Aorta (tissue), 5 donors: ENCODE measurements at places on chromosomes 7 and 10. TPM values are rescaled to one million over a fixed set of nuclear protein-coding genes. Genes with fewer than 3 reads are reported as not detected.
A peak's percentile ranks its signal among the peaks of the same experiment; 100 is the strongest.

DNA sequence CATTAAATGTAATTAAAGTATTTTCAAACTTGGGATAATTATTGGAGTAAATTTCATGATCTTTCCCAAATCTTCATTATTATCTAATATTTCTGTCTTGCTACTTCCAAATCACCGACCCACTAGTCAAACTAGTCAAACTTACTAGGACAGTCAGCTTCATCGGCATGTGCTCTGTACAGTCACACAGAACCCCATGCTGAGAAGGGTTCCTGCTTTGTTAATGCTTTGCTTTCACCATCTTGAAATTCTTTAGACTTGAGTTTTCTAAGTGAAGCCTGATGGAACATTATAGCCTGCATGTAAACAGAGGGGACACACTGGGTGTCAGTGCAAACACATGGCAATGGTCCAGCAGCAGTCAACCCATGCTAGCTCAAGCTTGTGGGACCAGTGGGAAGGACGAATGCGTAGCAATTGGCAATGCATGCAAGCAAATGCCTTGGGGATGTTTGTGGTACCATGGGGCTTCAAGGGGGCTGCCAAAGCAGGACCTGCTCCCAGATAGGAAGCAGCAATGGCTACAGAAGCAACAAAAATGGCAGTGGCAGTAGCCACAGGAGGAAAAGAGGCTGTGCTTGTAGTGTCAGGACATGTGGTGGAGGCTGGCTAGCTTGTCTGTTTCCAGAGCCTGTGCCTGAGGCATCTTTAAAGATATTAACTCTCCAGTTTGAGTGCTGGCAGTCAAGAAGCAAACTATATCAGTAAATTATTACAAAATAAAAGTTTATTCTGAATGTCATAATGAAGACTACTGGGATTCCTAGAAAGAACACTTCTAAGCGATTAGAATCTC, 441.1 kb upstream of the SEMA3D start:
- no peaks in the 10 kb centered on the region for H3K27me3 ChIP-seq
- no peak overlapping the region for H3K4me3 ChIP-seq
- DNase-seq: no peak
- H3K36me3 ChIP-seq: no peaks in the 10 kb centered on the region
- no peaks in the 10 kb centered on the region for H3K4me1 ChIP-seq

CHST3 gene
- total RNA-seq: 47.9 TPM

DNA sequence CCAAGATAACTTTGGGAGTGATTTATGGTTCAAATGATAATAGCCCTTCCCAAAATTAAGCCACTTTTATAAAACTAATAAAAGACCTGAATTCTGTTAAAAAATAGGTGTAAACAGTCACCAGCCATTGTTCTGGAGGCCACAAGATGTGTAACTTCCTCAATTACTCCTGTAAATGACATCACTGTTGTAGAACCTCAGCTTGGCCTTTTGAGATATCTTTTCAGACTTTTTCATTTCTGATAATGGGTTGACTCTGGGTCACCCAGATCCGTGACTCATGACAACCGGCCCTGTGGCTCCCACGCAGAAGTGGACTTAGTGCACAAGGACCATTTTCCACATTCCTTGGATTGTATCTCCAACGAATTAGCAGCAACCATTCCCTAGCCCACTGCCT, 106.6 kb downstream of the DKK1 start:
- H3K4me3 ChIP-seq: no peak overlapping the region
- no peak for DNase-seq
- H3K27ac ChIP-seq: no peak overlapping the region
- no peaks in the 10 kb centered on the region for H3K4me1 ChIP-seq
- no peaks in the 10 kb centered on the region for H3K36me3 ChIP-seq

DNA sequence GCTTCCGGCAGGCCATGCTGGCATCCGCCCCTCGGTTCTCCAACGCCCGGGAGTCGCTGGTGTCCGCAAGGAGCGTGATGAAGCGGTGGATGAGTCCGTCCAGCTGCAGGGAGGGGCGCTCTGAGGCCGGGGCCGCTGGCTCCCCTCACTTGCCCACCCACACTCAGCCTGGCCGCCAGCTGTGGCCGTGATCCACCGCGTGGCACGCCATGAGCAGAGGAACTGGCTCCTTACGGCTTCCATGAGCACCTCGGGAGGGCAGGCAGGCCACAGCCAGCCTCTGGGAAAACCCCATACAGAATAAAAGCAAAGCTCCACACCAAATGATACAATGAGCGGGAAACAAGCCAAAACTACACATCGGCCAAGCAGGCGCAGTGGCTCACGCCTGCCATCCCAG, 15.5 kb upstream of the MICALL2 start:
- no peak for DNase-seq
- no peaks in the 10 kb centered on the region for H3K4me1 ChIP-seq
- no peaks in the 10 kb centered on the region for H3K36me3 ChIP-seq
- no peaks in the 10 kb centered on the region for H3K27me3 ChIP-seq
- no peak overlapping the region for H3K4me3 ChIP-seq
- H3K27ac ChIP-seq: no peak overlapping the region

DNA sequence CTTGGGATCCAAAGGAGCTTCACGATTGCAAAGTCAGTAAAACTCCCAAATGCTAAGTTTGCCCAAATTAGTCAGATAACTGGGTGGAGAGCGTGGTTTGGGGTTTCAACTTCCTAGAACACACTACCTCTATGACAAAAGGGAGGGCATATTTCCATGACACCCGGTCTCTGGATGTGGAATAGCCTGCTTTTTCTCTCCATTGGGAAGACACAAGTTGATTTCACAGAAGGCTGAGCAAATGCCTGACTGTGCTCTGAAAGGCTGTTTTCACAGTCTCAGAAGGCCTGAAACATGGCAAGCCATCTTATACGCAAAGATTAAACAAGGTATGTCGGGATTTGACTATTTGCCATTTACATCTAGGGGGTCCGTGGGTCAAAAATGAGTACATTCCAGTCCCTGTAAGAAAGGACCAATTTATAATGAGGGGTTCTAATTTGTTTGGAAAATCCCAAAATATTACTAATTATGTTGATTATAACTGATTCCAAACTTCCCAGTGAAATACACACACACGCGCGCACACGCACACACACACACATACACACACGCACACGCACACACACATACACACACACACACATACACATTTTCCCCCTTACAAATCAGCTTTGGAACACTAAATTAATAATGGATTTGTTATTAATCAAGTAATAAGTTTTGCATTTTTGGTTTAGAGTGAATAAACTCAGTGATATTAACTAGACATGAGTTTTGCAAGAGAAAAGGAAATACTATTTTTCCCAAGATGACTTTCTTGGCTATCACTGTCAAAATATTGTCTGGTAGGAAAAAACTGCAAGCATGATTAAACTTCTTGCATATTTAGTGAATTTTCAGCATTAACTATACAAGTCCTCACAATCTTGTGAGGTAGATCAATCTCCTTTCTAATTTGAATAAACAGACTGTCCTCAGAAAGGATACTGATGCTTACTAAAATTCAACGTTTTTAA, 105.0 kb downstream of the PRTFDC1 start:
- no peak overlapping the region for H3K4me3 ChIP-seq
- no peak for DNase-seq
- no peaks in the 10 kb centered on the region for H3K36me3 ChIP-seq
- no peak overlapping the region for H3K27ac ChIP-seq
- H3K27me3 ChIP-seq: no peaks in the 10 kb centered on the region

GRCh38 chr7:134782121-134782623, 2.7 kb downstream of the CALD1 start:
- no peaks in the 10 kb centered on the region for H3K27me3 ChIP-seq
- no peaks in the 10 kb centered on the region for H3K36me3 ChIP-seq
- H3K27ac ChIP-seq: peak overlapping the region; percentile 79
- peak overlapping the region; percentile 100 for H3K4me3 ChIP-seq

- H3K27ac ChIP-seq: no peak overlapping the region
- DNase-seq: no peak
- no peaks in the 10 kb centered on the region for H3K27me3 ChIP-seq
Measured at GRCh38 chr10:132979491-132980425, 37.4 kb upstream of the CFAP46 start.

- no peak overlapping the region for H3K27ac ChIP-seq
- no peaks in the 10 kb centered on the region for H3K4me1 ChIP-seq
- H3K27me3 ChIP-seq: no peaks in the 10 kb centered on the region
- H3K36me3 ChIP-seq: peaks cover 3% of the 10 kb centered on the region
- no peak for DNase-seq
Measured at GRCh38 chr10:113157441-113157840, 207.4 kb downstream of the TCF7L2 start.

- peak overlapping the region; percentile 10 for H3K27ac ChIP-seq
- no peaks in the 10 kb centered on the region for H3K27me3 ChIP-seq
- DNase-seq: no peak
- no peaks in the 10 kb centered on the region for H3K4me1 ChIP-seq
- no peaks in the 10 kb centered on the region for H3K36me3 ChIP-seq
Measured at GRCh38 chr10:26485150-26485941, 47.2 kb downstream of the APBB1IP start.

DNA sequence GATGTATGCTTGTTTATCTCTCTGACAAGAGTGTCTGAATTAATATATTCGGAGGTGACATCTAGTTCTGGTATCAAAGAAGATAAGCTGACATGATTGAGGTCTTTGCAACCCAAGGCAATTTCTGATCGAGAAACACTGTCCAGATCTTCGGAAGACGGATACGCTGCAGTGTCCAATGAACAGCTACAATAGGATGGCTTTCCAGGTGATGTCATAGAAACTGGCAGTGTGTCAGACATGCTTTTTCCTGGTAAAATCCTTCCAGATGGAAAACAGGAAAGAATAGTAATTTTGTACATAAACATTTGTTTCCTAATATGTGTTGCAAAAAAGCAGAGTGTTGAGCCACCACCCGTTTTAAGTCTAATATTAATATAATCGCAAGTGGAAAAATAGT, 33.4 kb downstream of the VWDE start:
- no peak overlapping the region for H3K27ac ChIP-seq
- no peaks in the 10 kb centered on the region for H3K36me3 ChIP-seq
- H3K4me1 ChIP-seq: no peaks in the 10 kb centered on the region
- H3K4me3 ChIP-seq: no peak overlapping the region
- H3K27me3 ChIP-seq: no peaks in the 10 kb centered on the region
- no peak for DNase-seq

- H3K4me3 ChIP-seq: no peak overlapping the region
- no peaks in the 10 kb centered on the region for H3K36me3 ChIP-seq
- H3K27ac ChIP-seq: no peak overlapping the region
- DNase-seq: no peak
- H3K4me1 ChIP-seq: no peaks in the 10 kb centered on the region
Measured at GRCh38 chr10:117790179-117790578, 247.6 kb downstream of the EMX2 start.

DNA sequence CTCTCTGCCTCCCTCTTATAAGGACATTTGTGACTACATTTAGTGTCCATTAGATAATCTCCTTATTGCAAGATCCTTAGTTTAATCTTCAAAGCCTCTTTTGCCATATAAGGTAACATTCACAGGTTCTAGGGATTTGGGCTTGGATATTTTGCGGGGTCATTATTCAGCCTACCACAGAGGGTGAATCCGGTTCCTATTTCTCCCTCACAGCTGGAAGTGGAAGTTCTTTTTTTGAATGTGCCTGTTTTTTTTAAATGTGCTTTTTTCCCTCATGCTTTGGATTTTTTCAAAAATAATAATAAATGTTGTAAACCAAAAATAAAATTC, 17.1 kb upstream of the FAM221A start:
- no peaks in the 10 kb centered on the region for H3K36me3 ChIP-seq
- H3K4me1 ChIP-seq: no peaks in the 10 kb centered on the region
- DNase-seq: no peak
- H3K27me3 ChIP-seq: no peaks in the 10 kb centered on the region
- H3K4me3 ChIP-seq: no peak overlapping the region
- H3K27ac ChIP-seq: no peak overlapping the region

GRCh38 chr10:111129363-111129762, 52.5 kb downstream of the ADRA2A start:
- no peaks in the 10 kb centered on the region for H3K4me1 ChIP-seq
- no peak overlapping the region for H3K27ac ChIP-seq
- no peak for DNase-seq
- H3K4me3 ChIP-seq: no peak overlapping the region
- no peaks in the 10 kb centered on the region for H3K27me3 ChIP-seq

CHAT gene
- not detected for total RNA-seq

DNA sequence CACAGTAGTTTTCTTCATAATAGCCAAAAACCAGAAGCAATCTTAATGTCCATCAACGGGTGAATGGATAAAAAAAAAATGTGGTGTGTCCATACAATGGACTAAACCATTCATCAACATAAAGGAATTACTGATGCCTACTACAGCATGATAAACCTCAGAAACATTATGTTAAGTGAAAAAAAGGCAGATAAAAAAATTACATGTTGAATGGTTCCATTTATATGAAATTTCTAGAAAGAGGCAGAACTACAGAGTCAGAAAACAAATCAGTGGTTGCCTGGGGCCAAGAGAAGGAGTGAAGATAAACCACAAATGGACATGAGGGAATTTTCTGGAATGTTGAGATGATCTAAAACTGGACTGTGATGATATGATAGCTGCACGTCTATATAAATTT, 74.5 kb upstream of the CAPZA2 start:
- H3K4me3 ChIP-seq: no peak overlapping the region
- no peak overlapping the region for H3K27ac ChIP-seq
- H3K36me3 ChIP-seq: no peaks in the 10 kb centered on the region

TUBB8 gene
- total RNA-seq: not detected

ABCB1 gene
- total RNA-seq: 2.3 TPM

DNA sequence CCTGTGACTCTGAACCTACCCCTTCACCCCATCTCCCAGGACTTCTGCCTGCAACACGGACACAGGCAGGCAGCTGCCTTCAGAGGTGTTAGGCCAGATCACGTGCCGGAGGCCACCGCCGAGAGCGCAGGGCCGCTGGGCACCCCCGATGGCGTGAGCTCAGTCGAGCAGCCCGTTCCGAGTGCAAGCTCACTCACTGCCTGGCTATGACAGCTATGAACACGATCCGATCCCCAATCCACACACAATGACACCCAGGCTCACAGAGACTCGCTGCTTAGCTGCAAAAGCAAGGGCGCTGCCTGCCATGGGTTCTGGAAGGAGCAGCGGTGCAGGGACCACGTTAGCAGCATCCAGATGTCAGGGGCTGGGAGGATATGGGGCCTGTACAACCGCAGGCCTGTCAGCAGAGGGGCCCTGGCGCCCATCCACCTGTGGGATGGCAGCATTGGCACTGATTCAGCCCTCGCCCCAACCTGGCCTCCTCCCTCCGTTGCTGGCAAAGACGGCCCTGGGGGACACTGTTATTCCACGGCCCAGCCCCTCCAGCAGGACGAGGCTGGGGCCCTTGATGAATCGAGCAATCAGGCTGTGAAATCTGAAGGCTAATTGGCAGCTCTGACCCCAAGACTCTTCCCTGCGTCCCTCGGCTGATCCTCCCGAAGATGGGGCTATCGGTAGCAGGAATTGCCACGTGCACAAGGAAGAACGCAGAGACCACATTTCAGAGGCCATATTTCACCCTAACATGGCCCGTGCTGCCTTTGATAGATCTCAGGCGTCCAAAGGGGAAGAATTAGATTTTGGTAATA, 230.1 kb downstream of the ELFN1 start:
- no peak overlapping the region for H3K27ac ChIP-seq
- H3K4me1 ChIP-seq: no peaks in the 10 kb centered on the region
- H3K4me3 ChIP-seq: no peak overlapping the region
- no peaks in the 10 kb centered on the region for H3K27me3 ChIP-seq

AKR1C8 gene
- not detected for total RNA-seq
